ENCODE measurements at places on chromosomes 7 and 10.

- peak overlapping the region; percentile 35 for H3K4me3 ChIP-seq
- peaks cover 79% of the 10 kb centered on the region for H3K27me3 ChIP-seq
- H3K27ac ChIP-seq, result no peak overlapping the region
Observed at GRCh38 chr7:37916017-37916672, 472 bp downstream of the SFRP4 start.

DNA sequence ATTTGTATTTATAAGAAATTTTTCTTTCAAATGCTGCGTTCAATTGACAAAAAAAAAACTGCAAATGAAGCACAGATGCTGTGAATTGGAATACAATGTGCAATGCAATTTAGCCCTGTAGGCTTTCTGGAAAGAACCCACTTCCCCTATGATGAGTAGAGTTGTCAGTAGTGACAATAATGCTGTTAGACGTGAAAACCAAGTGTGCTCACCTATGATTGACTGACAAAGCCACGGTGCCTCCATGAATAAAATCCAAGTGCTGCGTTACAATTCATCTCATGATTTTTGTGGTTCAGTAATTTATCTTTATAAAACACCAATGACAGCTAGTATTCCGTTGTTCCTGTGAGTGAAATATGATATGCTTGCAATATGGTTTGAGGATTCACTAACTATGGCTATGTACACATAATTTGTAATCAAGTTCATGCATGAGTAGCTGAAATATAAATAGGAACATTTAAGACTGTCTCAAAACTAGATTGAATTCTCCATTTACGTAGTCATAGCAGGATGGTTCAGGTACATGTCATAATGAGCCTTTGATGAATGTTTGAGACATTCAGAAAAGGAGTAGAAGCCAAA lies 1160.3 kb downstream of the CNTNAP2 start:
- DNase-seq, result no peak
- H3K4me1 ChIP-seq, result no peaks in the 10 kb centered on the region
- no peaks in the 10 kb centered on the region for H3K36me3 ChIP-seq
- H3K27me3 ChIP-seq, result no peaks in the 10 kb centered on the region
- H3K27ac ChIP-seq, result no peak overlapping the region

DNA sequence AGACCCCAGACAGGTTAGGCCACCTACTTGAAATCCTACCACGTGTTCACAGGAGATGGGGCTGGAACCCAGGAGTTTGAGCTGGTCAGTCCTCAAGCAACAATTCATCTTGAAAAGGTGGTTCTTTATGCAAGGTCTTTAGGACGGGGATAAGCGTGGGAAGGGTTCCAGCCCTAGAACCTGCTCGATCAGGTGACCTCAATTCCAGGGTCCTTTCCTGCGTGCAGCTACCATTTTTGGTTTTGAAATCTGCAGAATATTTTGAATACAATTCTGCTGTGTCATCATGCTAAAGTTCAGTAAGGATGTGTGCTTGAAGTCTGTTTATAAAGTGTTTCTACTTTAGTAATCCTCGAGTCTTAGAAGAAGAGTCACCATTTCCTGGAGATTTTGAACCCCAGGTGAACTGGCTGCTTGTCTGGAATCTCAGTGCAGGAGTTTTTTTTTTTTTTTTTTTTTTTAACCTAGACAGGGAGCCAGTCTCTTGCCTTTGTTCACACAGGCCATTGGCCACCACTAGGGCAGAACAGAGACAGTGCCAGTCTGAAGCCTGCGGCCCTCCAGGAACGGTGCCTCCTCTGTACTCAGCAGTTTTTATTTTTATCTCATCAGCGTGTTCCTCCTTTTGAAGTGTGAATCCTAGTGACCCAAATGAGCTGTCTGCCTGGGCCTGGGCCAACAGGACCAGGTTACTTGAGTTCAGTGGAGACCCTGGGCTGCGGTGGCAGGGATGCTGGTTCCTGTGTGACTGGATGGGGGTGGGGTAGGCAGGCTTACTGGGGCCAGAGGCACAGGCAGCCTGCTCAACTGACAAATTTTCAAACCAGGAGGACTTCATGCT lies 54.6 kb downstream of the EEPD1 start:
- peaks cover 5% of the 10 kb centered on the region for H3K27me3 ChIP-seq
- DNase-seq, result no peak
- H3K4me3 ChIP-seq, result no peak overlapping the region
- H3K36me3 ChIP-seq, result no peaks in the 10 kb centered on the region
- H3K27ac ChIP-seq, result no peak overlapping the region

GRCh38 chr10:32413513-32413912 lies 32.4 kb upstream of the CCDC7 start:
- H3K4me3 ChIP-seq, result no peak overlapping the region
- H3K4me1 ChIP-seq, result peaks cover 4% of the 10 kb centered on the region
- H3K27me3 ChIP-seq, result no peaks in the 10 kb centered on the region
- H3K27ac ChIP-seq, result no peak overlapping the region
- H3K36me3 ChIP-seq, result peaks cover 1% of the 10 kb centered on the region
- peak; percentile 49 for DNase-seq

DNA sequence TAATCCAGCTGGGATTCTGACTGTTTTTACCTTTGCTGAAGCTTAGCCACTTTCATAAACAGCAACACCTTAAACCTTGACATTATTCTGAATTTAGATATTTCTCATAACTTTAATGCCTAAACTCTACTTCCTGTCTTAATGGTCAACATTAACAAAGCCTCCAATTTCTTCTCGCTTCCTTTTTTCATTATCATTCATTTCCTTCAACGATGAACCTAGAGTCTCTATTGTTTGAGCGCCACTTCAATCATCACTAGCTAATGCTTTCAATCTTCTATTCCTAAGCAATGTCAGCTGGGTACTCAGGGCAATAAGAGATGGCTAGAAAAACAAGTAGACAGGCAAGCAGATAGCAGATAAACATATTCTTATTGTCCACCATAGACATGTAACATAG lies 96.6 kb upstream of the TMEM196 start:
- DNase-seq, result no peak
- no peaks in the 10 kb centered on the region for H3K4me1 ChIP-seq
- no peak overlapping the region for H3K27ac ChIP-seq
- no peak overlapping the region for H3K4me3 ChIP-seq

GRCh38 chr10:128051548-128051947 lies 74.7 kb downstream of the MKI67 start:
- peaks cover 43% of the 10 kb centered on the region for H3K4me1 ChIP-seq
- no peak overlapping the region for H3K4me3 ChIP-seq
- H3K36me3 ChIP-seq, result peaks cover 34% of the 10 kb centered on the region
- H3K27me3 ChIP-seq, result no peaks in the 10 kb centered on the region
- DNase-seq, result no peak
- no peak overlapping the region for H3K27ac ChIP-seq

GRCh38 chr7:149725916-149726315 lies 47.5 kb downstream of the ZNF467 start:
- no peaks in the 10 kb centered on the region for H3K27me3 ChIP-seq
- no peak overlapping the region for H3K27ac ChIP-seq
- no peaks in the 10 kb centered on the region for H3K4me1 ChIP-seq
- H3K4me3 ChIP-seq, result no peak overlapping the region

DNA sequence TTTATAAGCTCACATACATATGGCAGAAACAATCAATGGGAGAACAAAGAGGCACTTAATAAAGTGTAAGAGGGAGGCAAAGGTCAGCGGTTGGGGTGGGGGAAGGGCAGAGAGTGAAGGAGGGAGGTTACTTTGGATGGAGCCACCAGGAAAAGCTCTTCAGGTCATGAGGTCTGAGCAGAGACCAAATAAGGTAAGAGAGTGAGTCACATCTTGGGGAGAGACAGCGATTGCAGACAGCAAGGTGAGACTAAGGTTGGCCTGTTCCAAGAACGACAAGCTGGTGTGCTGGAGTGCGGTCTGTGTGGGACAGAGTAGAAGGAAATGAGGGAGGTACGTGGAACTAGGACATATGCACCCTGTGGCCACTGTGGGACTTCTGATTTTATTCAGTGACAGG lies 74.3 kb upstream of the TOMM7 start:
- H3K27ac ChIP-seq, result peak overlapping the region; percentile 8
- H3K36me3 ChIP-seq, result no peaks in the 10 kb centered on the region
- H3K27me3 ChIP-seq, result peaks cover 12% of the 10 kb centered on the region
- peaks cover 18% of the 10 kb centered on the region for H3K4me1 ChIP-seq
- DNase-seq, result peak; percentile 62
- no peak overlapping the region for H3K4me3 ChIP-seq

GRCh38 chr7:115068220-115068619 lies 146.3 kb downstream of the MDFIC start:
- no peak overlapping the region for H3K27ac ChIP-seq
- no peak for DNase-seq
- H3K27me3 ChIP-seq, result no peaks in the 10 kb centered on the region
- no peak overlapping the region for H3K4me3 ChIP-seq
- peaks cover 5% of the 10 kb centered on the region for H3K4me1 ChIP-seq

GRCh38 chr10:67402620-67403019 lies 293.4 kb downstream of the CTNNA3 start:
- no peaks in the 10 kb centered on the region for H3K27me3 ChIP-seq
- H3K4me1 ChIP-seq, result no peaks in the 10 kb centered on the region
- H3K4me3 ChIP-seq, result no peak overlapping the region
- H3K36me3 ChIP-seq, result no peaks in the 10 kb centered on the region
- DNase-seq, result no peak
- H3K27ac ChIP-seq, result no peak overlapping the region

Measured in activated CD8-positive, alpha-beta memory T cell treated with anti-CD3 and anti-CD28 coated beads, Interleukin-2, amount 10 ng/mL, durations not matched to agents 7 days and 5 days (primary cell).